ENCODE measurements at places on chromosomes 11 and 22.

DNA sequence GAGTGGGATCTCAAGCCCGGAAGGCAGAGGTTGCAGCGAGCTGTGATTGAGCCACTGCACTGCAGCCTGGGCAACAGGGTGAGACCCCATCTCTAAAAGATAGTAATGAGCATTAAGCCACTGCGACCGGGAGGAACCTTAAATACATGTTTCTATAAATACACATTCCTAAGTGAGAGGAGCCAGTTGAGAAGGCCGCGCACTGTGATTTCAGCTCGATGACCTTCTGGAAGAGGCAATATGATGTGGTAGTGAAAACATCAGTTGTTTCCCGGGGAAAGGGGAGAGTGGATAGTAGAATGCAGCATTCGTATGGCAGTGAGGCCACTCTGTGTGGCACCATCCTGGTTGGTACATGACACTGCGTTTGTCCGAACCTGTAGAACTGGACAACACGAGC, 18.0 kb downstream of the PTDSS2 start:
- DNase-seq = no peak

- DNase-seq = no peak
Observed at GRCh38 chr11:1440496-1440895, 46.1 kb downstream of the MOB2 start.

GRCh38 chr11:35214226-35214770, 75.3 kb downstream of the CD44 start:
- no peak for DNase-seq

DNA sequence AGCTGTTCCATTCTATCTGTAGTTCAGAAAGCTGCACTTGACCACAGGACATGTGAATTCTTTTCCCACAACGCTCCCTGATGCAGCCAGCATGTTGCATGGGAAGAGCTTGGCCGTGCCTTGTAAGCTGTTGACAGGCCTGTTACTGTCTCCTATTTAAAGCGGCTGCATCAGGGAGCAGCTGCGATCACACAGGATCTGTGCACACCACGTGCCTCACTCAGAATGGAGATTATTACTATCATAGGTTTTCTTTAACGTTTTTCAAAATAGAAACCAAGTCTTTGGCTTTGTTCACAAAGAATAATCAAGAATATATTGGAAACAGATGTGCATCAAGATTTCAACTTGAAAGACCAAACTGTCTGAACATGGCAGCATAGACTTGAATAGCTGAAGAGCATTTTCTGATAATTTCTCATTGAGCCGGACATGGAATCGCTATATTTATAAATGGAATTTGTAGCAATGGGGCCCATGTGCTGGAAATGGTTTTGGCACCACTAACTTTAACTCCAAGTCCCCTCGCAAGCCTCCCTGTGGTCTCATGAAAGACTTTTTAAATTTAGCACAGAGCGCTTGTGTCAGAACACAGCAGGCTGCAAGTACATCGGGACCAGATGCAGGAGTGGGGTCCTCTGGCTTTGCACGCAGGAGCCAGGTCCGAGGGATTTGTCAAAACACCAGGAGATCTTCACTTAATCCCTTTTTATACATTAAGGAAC, 40.8 kb upstream of the MYO18B start:
- DNase-seq = no peak

Data from CD4-positive, alpha-beta T cell treated with Interleukin-10 for 1 hour (primary cell).